Gastroesophageal sphincter (tissue), 4 donors: ENCODE measurements at places on chromosomes 6 and 20. TPM values are rescaled to one million over a fixed set of nuclear protein-coding genes. Genes with fewer than 3 reads are reported as not detected.

DLL1 gene
- 6.1 TPM for total RNA-seq

DNA sequence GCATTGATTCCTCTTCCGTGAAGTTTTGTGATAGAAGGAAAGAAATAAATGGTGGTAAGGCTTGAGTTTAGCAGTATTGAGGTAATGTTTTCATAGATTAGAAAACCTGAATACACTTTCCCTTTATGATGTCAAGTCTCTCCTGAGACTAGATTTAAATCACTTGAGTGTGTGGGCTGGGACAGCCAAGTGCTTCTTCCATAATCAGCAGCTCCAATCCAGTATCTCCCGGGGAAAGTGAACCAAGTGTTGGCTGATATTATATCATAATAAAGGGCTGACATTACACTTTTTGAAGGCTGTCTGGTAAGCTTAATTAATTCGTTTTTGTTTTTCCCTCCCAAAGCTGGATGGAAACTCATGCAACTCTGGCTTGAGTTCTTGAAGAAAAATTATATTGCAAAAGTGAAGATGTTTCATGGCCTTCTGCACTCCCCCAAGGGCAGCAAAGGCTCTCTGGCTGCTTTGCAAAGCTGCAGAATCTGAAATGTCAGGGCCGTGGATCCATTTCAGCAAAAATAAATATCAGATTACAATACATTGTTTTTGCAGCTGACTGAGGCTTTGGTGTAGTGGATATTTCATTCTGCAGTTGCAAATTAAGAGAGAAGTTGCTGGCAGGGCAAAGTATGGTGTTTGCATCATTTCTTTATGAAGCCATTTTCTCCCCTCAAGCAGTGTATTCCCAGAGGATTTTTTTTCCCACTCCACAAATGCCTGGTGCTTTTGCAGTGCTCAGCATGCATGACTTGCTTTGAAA, 101.2 kb downstream of the MKKS start:
- ATAC-seq: no peak

DNA sequence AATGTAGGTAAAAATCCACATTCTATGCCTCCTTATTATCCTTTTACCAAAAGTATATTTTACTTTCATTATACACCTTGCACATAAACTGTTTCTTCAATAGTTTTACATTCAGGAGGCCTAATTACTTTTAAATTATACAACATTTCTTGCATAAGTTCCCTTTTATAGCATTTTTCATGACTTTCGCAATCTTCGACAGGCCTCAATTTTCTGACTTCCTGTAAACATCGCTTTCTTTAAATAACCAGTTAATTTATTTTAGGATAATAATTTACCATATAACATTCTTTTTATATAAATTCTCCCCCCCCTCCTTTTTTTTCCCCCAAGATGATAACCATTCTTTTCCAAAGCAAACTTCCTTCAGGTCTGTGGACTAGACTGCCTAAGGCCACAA, 9.2 kb downstream of the SLC35A1 start:
- no peak for ATAC-seq

GRCh38 chr20:50098259-50098658, 14.7 kb downstream of the UBE2V1 start:
- ATAC-seq: no peak

NNAT gene
- 8.8 TPM for total RNA-seq

DNA sequence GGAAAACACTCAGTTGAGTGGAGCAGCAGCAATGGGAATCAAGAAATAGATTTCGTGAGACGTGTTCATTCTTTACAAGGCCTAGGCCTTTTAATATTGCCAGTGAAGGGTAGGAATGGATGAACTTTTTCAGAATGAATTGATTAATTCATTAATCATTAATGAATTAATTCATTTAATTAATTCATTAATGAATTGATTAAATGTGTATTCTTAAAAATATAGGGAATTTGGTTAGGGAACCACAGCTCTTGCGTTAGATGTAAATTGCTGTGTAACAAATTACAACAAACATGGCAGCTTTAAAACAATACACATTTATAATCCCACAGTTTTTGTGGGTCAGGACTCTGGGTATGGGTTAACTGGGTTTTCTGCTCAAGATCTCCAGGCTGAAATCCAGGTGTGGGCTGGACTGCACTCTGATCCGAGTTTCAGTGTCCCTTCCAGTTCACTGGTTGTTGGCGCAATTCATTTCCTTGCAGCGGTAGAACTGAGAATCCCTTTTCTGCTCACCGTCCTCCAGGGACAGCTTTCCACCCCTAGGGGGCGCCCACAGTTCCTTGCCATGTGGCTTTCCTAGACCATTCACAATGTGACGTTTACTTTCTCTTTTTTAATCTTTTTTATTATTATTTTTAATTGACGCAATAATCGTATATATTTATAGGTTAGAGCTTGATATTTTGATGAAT, 32.8 kb upstream of the BCAS1 start:
- no peak for ATAC-seq

- no peak for ATAC-seq
These were observed 12.7 kb upstream of the SPAG4 start for GRCh38 chr20:35602851-35603495.

DNA sequence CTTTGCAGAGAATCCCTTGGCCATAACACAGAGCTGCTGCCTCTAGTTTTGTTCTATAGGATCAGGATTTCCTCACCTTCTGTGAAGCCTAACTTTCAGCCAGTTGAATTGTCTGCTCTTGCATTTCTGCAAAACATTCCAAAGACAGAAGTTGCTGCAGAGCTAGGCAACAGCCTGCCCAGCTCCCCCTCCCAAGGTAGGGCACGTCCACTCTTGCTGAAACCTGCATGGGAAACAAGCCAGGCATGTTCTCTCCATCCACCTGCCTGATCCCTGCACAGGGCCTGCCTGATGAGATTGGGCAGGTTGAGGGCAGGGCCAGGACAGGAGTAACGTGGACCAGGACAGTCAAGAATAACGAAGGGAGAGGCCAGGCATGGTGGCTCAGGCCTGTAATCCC, 58.9 kb upstream of the NAA20 start:
- ATAC-seq: no peak

GRCh38 chr6:138817799-138818198, 21.9 kb downstream of the ECT2L start:
- ATAC-seq: no peak

AIF1 gene
- 5.6 TPM for total RNA-seq

CCN2 gene
- total RNA-seq: 691 TPM

DNA sequence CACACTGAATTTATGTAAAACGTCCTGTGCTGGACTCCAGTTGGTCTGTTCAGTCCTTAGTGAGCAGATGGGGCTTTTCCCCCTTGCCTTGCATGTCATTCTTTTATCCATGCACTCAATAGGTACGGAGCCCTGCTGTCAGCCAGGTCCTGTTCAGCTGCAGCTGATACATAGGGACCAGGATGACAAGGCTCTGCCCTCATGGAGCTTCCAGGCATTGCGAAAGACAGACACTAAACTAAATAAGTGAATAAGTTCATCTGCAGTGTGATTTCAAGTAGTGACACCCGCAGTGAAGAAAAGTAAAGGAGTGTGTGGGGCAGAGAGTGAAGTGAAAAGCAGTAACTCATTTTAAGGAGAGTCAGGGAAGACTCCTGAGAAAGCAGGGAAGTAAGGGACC, 324.2 kb downstream of the NRN1 start:
- ATAC-seq: no peak

- no peak for ATAC-seq
These were observed 41.3 kb upstream of the PLCB4 start for GRCh38 chr20:9027626-9028025.

- no peak for ATAC-seq
These were observed 95.3 kb downstream of the CDKAL1 start for GRCh38 chr6:20629509-20629908.

- ATAC-seq: no peak
These were observed 31.4 kb downstream of the NFATC2 start for GRCh38 chr20:51510936-51511605.

BANF2 gene
- total RNA-seq: not detected

COL10A1 gene
- total RNA-seq: not detected

DNA sequence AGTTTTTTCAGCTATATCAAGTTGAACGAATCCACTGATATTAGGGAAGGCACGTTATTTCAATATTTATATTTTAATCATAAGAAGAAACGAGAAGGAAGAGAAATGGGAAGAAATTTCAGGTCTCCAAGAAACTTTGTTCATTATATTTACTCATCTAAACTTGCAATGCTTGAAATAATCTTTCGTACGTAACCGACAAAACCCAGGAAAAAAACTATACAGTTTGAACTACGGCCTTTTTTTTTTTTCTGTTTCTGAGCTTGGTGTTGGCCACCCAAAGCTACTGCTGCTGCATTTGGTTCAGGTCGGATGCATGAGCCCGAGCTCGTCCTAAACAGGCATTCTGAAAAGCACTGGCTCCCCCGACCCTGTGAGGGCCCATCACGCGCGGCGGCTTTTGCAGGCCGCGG, 548 bp downstream of the PERP start:
- ATAC-seq: no peak

ADGRF5 gene
- 15.7 TPM for total RNA-seq

GRCh38 chr20:37558779-37559178, 31.1 kb upstream of the BLCAP start:
- ATAC-seq: no peak

- ATAC-seq: no peak
These were observed 62.1 kb downstream of the WDR27 start for GRCh38 chr6:169639653-169640278.

DNA sequence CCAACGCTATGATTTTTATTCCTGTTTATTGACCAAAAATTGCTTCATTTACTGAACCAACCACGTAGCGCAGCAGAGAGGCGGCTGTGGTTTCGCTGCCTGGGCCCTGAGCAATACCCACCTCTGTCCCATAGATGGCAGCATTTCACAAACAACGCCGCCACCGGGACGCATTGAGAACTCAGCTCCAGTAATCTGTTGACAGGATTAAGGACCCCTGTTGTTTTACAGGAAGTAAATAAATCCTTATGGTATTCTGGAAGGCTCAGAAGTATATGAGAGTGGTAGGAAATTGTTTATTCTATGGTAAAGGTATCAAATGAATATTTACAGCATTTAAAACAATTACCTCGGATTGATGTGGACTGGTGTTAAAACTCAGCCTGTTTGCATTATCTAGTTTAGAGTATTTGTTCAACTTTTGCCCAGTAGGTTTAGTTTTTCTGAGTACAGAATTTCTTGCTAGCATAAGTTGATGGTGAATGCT, 547.9 kb upstream of the SLC35B3 start:
- ATAC-seq: peak; percentile 61

GRCh38 chr20:48758206-48758820, 69.5 kb downstream of the PREX1 start:
- ATAC-seq: no peak

BPI gene
- not detected for total RNA-seq

PGC gene
- 0.62 TPM for total RNA-seq

DNA sequence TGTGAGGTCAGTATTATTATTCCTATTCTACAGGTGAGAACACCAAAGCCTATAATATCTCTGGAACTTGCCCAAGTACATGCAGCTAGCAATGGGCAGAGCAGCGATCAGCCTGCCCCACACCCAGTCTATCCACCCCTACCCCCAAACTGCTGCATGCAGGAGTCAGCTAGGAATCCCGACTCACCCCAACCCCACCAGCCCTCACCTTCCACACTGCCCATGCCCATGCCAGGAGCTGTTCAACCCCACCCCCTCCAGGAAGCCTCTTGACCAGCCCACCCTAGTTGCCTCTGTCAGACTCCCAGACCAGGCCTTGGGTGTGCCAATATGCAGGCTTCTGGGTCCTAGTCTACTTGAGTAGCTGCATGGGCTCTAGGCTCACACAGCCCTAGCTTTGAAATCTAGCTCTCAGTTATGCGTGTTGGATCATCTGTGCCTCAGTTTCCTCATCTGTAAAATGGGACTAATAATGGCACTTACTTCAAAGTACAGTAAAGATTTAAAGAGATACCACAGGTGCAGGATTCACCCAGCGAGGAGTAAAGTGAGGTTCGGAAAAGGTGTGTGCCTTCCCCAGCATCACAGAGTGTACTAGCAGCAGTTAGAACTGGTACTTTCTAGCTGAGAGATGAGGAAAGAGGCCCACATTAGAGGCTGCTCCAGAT, 173.2 kb downstream of the VEGFA start:
- no peak for ATAC-seq

DNA sequence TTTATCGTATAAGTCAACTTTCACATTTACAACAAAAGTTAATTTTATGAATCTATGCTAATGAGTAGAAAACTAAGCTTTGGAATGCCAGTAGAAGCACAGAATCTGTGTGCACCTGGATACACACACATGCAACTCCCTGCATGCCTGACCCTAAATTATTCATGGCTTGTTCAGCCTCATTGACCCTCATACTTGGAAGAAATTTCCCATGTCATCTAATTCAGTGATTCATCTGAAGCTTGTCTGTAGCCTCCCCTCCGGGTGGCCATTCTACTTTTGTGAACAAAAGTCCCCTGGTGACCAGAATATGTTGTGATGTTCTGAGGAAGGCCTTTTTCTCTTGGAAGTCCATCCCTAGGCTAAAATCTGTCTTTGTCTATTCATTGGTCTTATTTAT, 1078.4 kb downstream of the KIF16B start:
- ATAC-seq: no peak

FRMD1 gene
- not detected for total RNA-seq

- ATAC-seq: peak; percentile 68
These were observed 2.9 kb downstream of the EEF1A2 start for GRCh38 chr20:63495741-63496595.

DNA sequence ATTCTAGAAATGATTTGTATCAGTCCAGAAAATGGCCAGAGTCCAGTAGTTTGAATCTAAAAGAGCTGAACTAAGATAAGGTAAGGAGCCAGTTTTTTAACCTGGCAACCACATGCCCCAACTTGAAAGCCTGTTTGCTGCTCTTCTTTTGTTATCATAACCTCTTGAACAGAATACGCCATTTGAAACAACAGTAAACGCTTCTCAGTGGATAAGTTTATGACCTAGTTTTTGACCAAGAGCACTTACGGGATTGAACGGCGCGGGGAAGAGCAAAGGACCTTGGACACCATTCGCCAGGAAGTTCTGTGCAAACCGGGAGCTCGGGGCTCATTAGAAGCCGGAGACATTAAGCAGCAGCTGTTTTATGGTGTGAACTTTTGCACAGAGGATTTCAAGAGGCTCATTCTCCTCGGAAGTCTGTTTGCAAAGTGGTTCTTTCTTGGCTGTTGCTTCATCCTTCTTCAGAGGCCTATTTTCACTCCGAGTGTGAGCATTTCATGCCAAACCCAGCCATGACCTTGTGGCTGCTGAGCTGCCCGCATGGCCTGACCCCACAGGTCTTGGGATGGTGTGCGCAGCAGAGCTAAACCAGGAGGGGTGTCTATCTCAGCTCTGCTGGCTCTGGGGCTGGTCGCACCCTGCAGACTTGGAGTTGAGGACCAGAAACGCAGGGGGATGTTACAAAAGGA, 215.1 kb downstream of the SOX4 start:
- peak; percentile 26 for ATAC-seq
